ENCODE measurements at places on chromosomes 3 and 15.

- no peak for DNase-seq
Measured at GRCh38 chr3:157594413-157594812, 91.2 kb upstream of the VEPH1 start.

GRCh38 chr15:51168700-51169099, 74.0 kb upstream of the TNFAIP8L3 start:
- DNase-seq, result no peak

DNA sequence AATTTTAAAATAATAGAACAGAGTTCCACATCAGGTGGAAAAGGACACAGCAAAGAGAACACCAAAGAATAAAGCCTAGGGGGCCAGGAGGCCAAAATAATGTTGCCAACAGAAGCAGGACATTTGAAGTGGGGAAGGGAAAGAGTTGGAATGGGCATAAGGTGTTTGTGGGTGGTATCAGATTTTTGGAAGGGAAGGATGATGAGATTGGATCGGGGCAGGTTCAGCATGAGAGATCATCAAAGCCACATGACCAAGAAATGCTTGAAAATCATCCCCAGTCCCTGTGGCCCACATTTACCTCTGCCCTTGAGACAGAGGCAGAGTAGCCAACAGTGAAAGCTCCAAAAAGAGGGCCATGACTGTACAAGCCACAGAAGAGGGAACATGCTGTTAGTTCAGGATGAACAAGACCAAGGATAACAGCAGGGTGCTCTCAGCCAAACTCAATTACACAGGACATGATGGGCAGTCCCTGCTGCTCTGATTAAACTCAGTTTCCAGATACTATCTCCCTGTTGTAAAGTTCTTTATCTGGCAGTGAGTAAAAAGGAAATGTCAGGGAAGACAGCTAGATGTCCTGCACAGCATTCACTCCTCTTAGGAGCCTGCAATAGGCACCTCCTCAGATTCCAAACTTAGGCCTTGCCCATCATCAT, 32.5 kb downstream of the RAB27A start:
- DNase-seq, result no peak

DNA sequence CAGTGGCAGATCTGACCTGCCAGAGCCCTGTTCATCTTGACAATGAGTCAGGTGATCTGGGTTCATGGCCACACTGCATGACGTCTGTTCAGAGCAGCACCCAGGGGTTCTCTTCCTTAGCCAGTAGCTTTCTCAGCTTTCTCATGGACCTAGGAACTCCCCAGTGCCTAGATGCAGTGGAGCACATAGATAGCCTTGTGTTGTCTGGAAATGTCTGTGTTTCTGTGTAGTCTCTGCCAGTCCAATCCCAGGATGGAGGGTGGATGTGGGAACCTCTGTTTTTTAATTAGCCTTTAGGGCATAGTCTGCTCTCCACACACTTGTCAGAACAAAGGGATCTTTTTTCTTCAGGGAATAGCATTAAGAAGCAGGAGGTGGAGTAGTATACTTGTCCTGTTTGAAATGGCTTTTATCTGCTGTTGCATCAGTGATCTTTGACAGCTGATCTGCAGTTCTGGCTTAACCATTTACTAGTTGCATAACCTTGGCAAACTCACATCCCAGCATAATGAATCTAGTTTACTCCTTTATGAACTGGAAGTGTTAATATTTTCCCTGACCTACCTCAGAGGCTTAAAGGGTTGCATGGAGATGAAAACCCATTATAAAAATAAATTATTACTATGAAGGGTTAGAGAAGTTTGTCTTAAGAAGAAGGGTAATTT, 16.1 kb upstream of the CACNA1D start:
- no peak for DNase-seq

DNA sequence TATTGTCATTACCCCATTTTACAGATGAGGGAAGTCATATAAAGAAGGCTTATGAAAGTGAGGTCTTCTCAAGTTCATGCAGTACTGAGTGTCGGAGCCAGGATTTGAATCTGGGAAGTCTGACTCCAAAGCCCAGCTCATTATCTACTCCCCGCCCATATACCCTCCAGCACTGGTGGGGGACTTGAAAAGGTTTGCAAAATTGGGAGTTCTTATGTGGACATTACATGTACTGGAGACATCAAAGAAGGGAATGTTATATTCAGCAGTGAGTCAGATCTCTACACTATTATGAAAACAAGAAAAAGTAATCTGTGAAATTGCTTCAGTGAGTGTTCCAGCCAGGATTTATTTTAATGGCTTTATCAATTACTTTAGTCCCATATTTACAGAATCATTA, 185.2 kb upstream of the CADPS start:
- no peak for DNase-seq

DNA sequence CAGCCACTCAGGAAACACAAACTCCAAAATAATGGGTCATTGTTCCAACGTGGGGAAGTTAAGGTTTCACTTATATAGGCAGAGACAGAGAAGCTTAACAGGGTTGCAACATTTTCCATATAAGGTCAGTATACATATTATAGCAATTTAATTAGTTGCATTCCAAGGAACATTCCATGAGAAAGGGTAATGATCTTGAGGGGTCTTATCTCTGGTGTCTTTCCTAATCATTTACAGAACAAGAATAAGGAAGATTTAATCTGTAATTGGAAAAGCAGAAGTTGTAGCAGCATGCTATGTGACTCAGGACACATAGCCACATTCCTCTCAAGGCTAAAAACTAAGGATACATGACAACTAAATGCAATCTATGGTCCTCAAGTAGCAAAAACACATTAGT, 4.9 kb downstream of the MNS1 start:
- DNase-seq, result no peak

DNA sequence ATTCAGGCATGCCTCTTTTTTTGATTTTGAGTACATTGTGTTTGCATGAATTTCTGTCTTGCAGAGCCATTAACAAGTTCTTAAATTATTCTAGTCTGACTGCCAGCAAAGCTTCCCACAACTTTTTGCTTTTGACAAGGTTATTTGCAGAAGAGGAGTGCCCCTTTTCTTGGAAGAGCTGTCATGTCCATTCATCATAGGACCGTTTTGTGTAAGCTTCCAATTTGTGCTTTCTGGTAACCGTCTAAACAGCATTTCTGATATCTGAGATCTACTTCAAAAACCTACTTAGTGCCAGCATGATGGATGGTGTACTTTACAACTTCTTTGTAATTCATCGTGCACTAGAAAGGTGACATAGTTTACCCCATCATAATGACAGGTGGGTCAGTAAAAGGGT, 379.7 kb downstream of the NAALADL2 start:
- DNase-seq, result no peak

DNA sequence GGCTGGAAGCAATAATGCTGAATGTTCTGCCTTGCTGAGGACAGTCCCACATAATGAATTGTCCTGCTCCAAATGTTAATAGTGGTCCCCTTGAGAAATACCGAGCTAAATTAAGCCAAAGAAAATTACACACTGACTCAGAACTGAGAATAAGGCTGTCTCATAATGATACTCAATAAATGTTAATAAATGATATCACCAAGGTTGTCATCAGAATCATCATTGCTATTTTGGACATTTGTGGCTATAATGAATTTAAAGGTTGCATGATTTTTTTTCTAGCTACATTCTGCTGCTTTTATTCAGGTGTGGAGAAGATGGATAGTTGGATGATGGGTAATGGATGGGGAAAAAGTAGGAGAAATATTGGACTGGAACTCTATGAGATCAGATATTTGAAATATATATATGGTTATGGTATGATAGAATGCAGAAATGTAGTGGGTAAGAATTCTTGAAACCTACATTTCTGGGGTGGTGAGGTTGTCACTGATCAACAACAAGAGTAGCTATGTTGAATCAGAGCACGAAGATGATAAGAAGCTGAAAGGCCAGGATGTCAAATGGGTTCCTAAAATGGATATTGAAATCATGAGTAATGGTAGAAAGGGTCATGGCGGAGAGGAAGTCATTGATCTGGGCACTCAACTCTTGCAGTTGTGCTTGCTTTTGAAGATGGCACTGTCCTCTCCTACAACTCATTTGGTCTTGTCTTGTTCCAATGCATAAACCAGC, 12.8 kb downstream of the CHST2 start:
- DNase-seq, result no peak

DNA sequence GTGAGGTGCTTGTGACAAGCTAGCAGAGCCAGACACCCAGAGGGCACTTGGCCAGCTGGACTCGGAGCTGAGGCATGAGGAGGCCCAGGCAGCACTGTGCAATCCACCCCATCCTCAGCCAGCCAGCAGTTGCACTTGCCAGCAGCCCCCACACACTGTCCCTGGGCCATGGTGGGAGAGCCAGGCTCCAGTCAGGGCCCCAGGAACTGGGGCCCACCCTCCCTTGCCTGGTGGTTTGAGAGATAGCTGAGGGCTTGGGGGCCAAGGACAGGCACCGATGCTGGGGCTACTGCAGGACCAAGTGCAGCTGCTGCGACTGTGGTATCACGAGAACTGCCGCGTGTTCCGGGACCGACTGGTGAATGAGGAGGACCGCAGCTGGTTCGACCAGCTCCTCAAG, 63.5 kb downstream of the DNAH1 start:
- DNase-seq, result no peak

DNA sequence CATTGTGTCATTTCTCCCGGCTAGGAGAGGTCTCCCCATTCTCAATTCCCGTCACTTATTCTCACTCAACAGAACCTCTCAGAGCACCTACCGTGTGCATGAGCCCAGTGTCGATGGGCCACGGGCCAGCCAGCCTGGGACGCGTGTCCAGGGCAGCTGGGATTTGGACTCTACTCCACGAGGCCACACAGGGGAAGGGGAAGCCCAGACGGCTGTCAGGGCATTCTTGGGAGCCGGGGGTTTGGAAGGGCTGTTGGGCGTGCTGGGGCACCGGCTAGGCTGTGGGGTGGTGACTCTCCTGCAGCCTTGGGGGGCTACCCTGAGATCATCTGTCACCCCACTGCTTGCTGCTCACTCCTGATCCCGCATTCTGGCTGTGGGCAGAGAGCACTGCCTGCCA, 41.7 kb upstream of the PCSK6 start:
- no peak for DNase-seq

DNA sequence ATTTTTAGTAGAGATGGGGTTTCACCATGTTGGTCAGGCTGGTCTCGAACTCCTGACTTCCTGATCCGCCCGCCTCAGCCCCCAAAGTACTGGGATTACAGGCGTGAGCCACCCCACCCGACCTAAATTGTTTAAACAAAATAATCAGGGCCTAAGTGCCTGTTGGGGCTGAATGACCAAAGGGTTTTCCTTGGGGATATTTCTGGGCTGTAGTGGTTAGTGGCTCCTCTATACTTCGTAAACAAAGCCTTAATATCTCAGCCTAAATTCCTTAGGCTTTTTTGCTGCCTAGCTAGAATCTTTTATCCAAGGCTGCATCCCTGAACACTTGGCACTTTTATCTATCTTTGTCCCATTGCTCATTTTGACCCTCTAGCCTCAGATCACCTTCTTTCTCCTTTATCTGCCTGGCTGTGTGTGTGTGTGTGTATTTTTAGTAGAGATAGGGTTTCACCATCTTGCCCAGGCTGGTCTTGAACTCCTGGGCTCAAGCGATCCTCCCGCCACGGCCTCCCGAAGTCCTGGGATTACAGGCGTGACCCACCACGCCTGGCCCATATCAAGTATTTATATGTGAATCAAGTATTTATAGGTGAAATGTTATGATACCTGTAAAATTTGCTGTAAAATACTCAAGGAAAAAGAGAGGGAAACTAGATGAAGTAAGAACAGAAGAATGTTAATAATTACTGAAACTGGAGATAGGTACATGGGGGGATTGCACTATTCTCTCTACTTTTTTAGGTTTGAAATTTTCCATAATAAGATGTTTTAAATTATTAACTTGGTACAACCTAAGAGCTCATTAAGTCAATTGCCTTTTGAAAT, 1.8 kb downstream of the NUSAP1 start:
- DNase-seq, result no peak

DNA sequence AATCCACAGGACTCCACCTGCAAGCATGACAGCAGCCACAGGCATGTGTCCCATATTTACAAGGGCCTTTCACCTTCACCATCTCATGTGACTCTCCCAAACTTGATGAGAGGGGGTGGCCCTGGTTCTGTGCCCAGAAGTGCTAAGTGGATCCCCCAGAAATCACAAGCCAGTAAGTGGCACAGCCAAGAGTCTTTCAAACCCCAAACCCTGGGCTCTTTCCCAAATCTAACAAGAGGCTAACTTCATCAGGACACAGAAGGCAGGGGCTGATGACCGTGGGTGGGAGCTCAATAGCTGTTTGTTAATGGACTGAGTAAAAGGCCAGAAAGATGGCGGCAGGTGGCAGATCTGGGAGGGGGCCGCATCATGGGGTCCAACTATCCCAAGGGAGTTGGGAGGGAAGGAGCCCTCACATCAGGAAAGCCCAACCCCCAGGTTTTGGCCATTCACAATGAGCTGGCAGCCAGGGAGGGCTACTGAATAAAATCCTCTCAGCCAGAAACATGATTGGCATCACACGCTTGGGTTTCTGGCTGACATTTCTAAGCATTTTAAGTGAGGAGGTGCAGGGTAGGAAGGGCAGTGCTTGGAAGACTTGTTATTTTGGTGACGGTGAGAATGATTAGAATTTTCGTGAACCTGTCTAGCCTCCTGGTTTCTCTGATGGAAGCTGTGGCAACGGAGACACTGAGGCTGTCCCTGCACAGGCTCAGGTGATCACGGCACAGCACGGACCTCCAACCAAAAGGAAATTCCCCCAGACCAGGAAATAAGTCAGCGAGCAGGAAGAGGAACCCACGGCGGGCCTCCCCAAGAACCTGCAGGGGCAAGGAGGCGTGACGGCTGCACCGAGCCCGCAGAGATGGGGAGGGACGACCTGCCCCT, 109.3 kb downstream of the OXNAD1 start:
- no peak for DNase-seq

DNA sequence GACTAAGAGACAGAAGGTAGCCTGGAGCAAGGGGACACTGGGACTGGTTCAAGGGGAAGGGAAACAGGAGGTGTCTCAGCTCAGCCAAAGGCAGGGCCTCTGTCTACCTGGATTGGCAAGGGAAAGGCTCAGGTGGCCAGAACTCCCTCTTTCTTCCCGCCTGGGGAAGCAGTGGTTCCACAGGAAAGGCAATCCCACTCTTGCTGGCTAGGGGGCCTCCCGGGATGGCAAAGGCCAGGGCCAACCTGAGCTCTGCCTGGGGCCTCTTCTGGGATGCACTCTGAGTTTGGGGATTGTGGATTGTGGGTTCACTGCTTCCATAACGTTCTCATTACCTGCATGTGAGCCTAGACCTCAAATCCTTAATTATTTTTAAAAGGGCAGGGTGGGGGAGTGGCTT, 13.0 kb upstream of the PARP6 start:
- DNase-seq, result no peak

DNA sequence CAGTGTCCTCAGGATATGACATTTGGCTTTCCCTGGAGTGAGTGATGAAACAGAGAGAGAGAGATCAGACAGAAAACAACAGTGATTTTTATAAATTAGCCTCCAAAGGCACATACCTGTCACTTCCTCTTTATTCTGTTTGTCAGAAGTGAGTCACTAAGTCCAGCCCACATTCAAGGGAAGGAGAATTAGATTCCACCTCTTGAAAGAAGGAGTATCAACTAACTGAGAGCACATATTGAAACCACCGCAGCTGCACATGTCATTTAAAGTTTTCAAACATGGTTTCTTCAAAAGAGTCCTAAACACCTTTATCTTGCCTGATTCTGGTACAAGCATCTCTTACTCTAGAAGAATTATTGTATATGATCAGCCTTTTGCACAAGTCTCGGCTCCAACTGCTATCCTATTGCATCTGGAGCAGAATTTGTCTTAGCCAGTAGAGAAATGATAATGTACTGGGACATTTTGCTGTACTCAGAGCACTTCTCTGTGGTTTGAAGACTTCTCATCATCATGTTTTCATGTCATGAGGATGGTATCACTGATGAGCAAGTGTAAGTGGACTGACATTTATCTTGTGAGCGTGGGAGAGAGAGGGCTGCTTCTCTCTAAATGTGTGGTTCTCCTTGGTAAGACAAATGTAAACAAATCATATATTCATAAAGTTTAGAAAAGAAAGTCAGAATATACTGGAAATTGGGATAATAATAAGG, 338.9 kb upstream of the CFAP20DC start:
- DNase-seq, result no peak
